K562 (cell line): ENCODE measurements at places on chromosomes 3 and 15. TPM values are rescaled to one million over a fixed set of nuclear protein-coding genes. Genes with fewer than 3 reads are reported as not detected.

GPR149 gene
- not detected in 2 replicates for total RNA-seq

RAD51 gene
- total RNA-seq: 55.3 and 63.8 TPM in 2 replicates

DHFR2 gene
- 1.1 and 1.4 TPM in 2 replicates for total RNA-seq

NTRK3 gene
- total RNA-seq: not detected in 2 replicates

GOLGA8T gene
- total RNA-seq: not detected in 2 replicates

RBP2 gene
- not detected in 2 replicates for total RNA-seq

TRIM42 gene
- total RNA-seq: not detected in 2 replicates

CIB1 gene
- total RNA-seq: 106 and 107 TPM in 2 replicates

- H3K27ac ChIP-seq: no peak overlapping the region
- H3K4me3 ChIP-seq: no peak overlapping the region
- peaks cover 4% of the 10 kb centered on the region; the same call in 2 of the 3 replicates for H3K27me3 ChIP-seq
- DNase-seq: no peak
- no peaks in the 10 kb centered on the region for H3K4me1 ChIP-seq
Observed at GRCh38 chr3:40170395-40170794, 139.1 kb upstream of the EIF1B start.

GRCh38 chr3:1693145-1693544 lies 405.5 kb upstream of the CNTN4 start:
- no peak for DNase-seq
- H3K4me1 ChIP-seq: no peaks in the 10 kb centered on the region
- no peak overlapping the region for H3K4me3 ChIP-seq

DNA sequence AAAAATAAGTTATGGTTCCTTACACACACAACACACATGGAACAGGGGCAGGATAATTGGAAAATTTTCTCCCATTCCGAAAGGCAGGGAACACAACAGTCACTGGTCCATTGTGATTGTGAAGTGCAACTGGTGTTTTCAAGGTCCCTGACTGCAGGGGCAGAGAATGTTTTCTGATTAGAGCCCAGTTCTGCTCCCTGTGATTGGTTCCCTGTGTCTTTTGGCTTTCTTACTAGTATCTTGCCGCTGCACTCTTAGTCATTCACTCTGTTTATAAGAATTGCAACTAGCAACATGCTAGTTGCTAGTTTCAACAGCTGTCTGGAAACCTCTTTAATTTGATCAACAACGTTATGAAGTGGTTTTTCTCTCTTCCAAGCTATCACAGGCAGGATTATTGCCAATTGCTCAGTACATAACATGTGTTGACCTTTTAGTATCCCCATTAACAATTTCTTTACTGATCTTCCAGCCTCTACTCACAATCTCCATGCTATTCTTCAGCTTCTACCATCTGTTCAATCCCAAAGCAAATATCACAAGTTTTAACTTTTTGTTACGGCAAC lies 177.5 kb downstream of the EPHA6 start:
- no peaks in the 10 kb centered on the region for H3K27me3 ChIP-seq
- H3K36me3 ChIP-seq: no peaks in the 10 kb centered on the region
- DNase-seq: no peak
- H3K27ac ChIP-seq: no peak overlapping the region
- H3K4me3 ChIP-seq: no peak overlapping the region
- H3K4me1 ChIP-seq: no peaks in the 10 kb centered on the region

GRCh38 chr15:91866371-91866905 lies 12.9 kb downstream of the SLCO3A1 start:
- no peak for DNase-seq
- no peaks in the 10 kb centered on the region for H3K36me3 ChIP-seq
- H3K4me3 ChIP-seq: no peak overlapping the region
- H3K27ac ChIP-seq: no peak overlapping the region
- H3K27me3 ChIP-seq: peaks cover 13% of the 10 kb centered on the region; the same call in 1 of the 2 replicates

- H3K27me3 ChIP-seq: no peaks in the 10 kb centered on the region
- H3K4me3 ChIP-seq: no peak overlapping the region
- H3K27ac ChIP-seq: no peak overlapping the region
Observed at GRCh38 chr3:117628823-117629291, 919.3 kb downstream of the TUSC7 start.

- no peak for DNase-seq
- no peak overlapping the region for H3K27ac ChIP-seq
- H3K27me3 ChIP-seq: no peaks in the 10 kb centered on the region
- H3K4me1 ChIP-seq: no peaks in the 10 kb centered on the region
- H3K4me3 ChIP-seq: no peak overlapping the region
Observed at GRCh38 chr15:25557926-25558325, 119.1 kb upstream of the UBE3A start.

- no peak overlapping the region for H3K27ac ChIP-seq
- H3K4me1 ChIP-seq: no peaks in the 10 kb centered on the region
- DNase-seq: no peak
- H3K36me3 ChIP-seq: no peaks in the 10 kb centered on the region
- no peaks in the 10 kb centered on the region for H3K27me3 ChIP-seq
Observed at GRCh38 chr3:104245981-104246380, 1120.7 kb upstream of the ALCAM start.

GRCh38 chr3:154310840-154311239 lies 13.4 kb downstream of the DHX36 start:
- DNase-seq: no peak
- H3K4me3 ChIP-seq: no peak overlapping the region
- H3K36me3 ChIP-seq: peaks cover 85% of the 10 kb centered on the region
- H3K27me3 ChIP-seq: no peaks in the 10 kb centered on the region

DNA sequence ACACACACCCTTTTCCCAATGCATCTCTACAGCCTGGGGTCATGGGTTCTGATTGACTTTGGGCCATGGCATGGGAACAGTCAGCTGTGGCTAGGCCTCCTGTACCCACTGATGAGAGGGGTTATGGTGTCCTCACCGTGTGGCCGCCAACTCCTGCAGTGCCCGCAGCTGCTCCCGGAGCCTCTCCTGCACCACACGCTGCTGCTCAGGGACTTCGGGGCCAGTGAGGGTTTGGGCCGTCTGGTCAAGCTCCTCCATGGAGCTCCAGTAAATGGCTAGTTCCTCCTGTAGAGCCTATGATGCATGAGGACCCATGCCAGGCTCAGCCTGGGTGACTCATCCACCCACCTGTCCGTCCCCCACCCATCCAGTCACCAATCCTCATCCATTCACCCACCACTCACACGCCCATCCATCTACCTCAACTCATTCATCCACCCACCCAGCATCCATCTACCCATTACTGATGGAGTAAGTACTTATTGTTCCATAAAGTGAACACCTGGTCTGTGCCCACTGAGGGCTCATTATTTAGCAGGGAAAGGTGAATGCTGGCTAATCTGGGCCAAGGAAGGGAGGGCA lies 21.6 kb downstream of the SPTBN5 start:
- peaks cover 97% of the 10 kb centered on the region for H3K27me3 ChIP-seq
- H3K4me3 ChIP-seq: no peak overlapping the region
- no peak for DNase-seq
- peaks cover 35% of the 10 kb centered on the region for H3K4me1 ChIP-seq
- no peak overlapping the region for H3K27ac ChIP-seq
- no peaks in the 10 kb centered on the region for H3K36me3 ChIP-seq

DNA sequence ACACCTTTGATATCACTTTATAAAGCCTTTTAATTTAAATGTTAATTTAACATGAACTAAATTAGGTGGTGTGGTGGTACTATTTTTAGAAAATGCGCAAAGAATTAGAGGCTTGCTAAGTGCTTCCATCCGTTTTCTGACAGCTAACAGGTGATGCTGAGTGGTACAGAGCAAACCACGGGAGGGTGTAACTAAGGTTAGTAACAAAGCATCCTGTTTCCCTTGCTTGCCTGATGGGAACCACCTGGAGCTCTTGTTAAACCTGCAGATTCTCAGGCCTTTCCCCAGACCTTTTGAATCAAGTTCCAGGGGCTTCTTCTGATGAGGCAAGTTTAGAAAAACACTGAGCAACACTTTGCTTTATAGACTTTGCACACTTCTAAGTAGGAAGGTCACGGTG lies 101.0 kb downstream of the ATG7 start:
- H3K27ac ChIP-seq: no peak overlapping the region
- H3K27me3 ChIP-seq: no peaks in the 10 kb centered on the region
- H3K4me3 ChIP-seq: no peak overlapping the region
- H3K36me3 ChIP-seq: no peaks in the 10 kb centered on the region
- DNase-seq: no peak
- no peaks in the 10 kb centered on the region for H3K4me1 ChIP-seq

DNA sequence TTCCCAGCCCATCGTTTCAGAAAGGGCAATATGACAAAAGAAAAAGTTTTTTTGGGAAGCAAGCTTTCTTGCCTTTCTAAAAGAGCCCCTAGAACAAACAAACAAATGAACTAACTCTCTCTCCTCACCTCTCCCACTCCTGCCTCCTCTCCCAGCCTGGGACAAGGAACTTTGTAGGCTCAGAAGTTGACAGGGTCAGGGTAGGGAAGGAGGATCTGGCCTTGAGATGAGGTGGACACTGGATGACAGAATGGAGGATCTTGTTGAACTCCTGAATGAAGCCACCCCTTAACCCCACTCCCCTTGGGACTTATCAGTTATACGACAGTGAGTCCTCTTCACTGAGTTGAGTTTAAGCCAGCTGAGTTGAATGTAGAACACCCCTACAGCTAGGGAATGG lies 1.6 kb upstream of the ITGA11 start:
- DNase-seq: no peak
- H3K36me3 ChIP-seq: no peaks in the 10 kb centered on the region
- no peak overlapping the region for H3K27ac ChIP-seq
